ENCODE measurements at places on chromosomes 5 and 9.

DNA sequence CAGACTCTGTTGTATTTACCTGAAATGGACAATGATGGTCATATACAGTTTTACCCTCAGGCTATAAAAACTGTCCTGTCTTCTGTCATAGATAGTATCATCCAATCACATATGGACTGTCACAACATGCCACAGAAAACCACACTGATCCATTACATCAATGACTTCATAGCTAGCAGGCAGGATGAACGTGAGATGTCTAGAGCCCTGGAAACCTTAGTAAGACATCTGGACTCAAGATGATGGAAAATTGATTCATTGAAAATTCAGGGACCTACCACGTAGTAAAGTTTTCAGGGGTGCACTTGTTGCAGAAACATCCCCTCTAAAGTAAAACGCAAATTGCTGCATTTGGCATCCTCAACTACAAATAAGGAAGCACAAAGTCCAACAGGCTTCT is 284.4 kb upstream of the RGMB start:
- DNase-seq, result no peak

DNA sequence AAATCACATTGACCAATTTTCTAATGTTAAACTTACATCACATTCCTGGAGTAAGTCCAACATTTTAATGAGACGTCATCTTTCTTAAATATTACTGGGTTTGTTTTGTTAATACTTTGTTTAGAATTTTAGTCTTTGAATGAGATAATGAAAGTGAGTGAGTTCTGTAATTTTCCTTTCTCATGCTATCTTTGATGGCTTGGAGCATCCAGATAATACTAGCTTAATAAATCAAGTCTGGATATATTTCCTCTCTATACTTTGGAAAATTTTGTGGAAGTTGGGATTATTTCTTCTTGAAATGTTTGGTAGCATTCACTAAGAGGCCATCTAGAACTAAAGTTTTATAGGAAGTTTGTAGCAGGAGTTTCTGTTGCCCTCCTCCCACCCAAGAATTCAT is 90.8 kb upstream of the IL7R start:
- DNase-seq, result no peak

GRCh38 chr9:26782899-26783298 is 109.7 kb downstream of the CAAP1 start:
- no peak for DNase-seq

- DNase-seq, result no peak
Measured at GRCh38 chr5:126680191-126680817, 79.6 kb downstream of the PHAX start.

- no peak for DNase-seq
Measured at GRCh38 chr9:101512116-101512515, 21.5 kb upstream of the RNF20 start.

DNA sequence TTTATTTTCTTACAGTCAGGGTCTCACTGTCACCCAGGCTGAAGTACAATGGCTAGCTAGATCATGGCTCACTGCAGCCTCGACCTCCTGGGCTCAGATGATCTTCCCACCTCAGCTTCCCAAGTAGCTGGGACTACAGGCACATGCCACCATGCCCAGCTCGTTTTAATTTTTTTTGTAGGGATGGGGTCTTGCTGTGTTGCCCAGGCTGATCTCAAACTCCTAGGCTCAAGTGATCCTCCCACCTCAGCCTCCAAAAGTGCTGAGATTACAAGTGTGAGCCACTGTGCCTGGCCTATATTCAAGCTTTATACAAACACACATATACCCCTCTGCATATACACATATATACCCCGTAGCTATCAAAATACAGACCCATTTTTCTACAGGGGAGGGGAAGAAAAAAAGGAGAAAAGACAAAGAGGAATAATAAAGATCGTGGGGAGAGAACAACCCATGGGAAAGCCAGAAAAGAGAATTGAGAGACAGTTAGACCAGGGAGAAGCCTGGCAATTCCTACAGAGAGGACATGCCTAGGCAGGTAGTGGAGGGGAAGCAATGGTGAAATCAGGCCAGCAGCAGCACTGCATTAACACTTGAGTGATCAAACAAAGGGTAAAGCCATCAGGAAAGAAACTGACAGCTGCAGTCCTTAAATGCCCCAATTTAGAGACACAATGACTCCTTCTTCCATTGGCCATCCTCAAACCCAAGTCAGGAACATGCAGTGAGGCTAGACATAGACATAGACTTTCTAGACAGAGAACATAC is 102.7 kb downstream of the EFNA5 start:
- no peak for DNase-seq

GRCh38 chr9:87497604-87498045 is at the start of gene DAPK1:
TSS of gene DAPK1 (plus strand) at chr9:87497867. CDS start at chr9:87499078, 1,211 bp downstream.
- no peak for DNase-seq

Data from stimulated activated CD4-positive, alpha-beta T cell treated with anti-CD3 and anti-CD28 coated beads, TNF-alpha, amount 100 ng/mL, for 1 hour (primary cell).